ENCODE measurements at places on chromosomes 11 and 22. TPM values are rescaled to one million over a fixed set of nuclear protein-coding genes. Genes with fewer than 3 reads are reported as not detected.

GRCh38 chr22:22927888-22928665 lies 40.5 kb downstream of the IGLL5 start:
- peak overlapping the region; percentile 73 for H3K27ac ChIP-seq
- H3K4me3 ChIP-seq, result no peak overlapping the region
- no peaks in the 10 kb centered on the region for H3K27me3 ChIP-seq
- no peaks in the 10 kb centered on the region for H3K36me3 ChIP-seq
- DNase-seq, result no peak

DNA sequence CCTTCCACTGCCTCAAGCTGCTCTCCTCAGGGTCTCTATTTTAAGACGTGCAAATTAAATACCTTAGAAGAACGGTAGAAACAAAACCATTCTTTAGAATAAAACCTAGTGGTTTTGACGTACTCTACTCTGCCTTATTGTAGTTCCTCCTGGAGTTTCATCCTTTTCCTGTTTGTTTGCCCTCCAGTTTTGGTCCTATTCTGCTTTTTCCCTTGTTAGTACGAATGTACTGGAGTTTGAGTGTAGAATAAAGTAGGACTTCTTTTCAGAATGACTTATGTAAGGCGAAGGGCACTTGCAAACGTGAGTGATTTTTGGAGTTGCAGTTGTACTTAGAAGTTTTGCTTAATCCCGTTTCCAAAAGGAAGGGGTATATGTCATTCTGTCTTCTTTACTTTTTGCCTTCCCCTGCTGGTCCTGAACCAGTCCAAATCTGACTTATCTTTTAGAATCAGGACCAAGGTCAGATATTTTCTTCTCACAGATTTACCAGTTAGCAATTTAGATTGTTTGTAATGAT lies 1.4 kb downstream of the SIK2 start:
- peak overlapping the region; percentile 69 for H3K27ac ChIP-seq
- peak overlapping the region; percentile 87 for H3K4me3 ChIP-seq
- peaks cover 29% of the 10 kb centered on the region for H3K4me1 ChIP-seq
- DNase-seq, result no peak
- no peaks in the 10 kb centered on the region for H3K36me3 ChIP-seq

GRCh38 chr11:12156301-12157140 lies 46.1 kb downstream of the MICAL2 start:
- H3K27me3 ChIP-seq, result no peaks in the 10 kb centered on the region
- H3K36me3 ChIP-seq, result peaks cover 22% of the 10 kb centered on the region
- H3K4me3 ChIP-seq, result peak overlapping the region; percentile 32
- peaks cover 45% of the 10 kb centered on the region for H3K4me1 ChIP-seq

DNA sequence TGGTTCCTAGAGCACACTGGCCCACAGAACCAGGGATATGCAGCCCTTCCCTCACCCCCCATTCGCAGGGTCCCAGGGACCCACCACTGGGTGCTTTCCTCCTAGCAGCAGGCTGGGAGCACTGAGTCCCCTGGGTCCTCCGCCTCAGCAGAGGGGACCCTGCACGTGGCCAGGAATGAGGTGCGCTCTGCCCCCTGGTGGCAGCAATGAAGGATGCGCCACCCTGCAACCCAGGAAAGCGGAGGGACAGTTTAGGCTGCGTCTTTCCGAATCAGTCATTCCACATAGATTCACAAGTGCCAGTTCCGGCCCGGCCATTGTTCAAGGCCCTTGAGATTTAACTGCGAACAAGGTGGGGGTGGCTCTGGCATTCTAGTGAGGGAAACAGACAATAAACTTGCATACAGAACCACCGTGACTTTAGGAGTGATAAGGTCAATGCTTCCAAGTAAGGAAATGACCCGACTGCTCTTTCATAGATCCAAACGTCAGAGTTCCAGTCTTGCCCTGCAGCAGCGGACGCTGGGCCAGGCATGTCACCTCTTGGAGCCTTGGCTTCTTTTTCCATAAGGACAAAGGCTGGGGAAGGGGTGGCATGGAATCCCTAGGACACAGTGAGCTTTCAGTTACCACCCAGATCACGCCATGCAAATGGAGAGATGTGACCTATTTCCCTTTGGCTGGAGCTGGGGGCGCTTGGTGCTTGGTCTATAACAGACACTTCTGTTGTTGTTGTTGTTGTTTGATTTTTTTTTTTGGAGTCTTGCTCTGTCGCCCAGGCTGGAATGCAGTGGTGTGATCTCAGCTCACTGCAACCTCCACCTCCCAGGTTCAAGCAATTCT lies 7.7 kb downstream of the RIN1 start:
- no peaks in the 10 kb centered on the region for H3K36me3 ChIP-seq
- peak; percentile 85 for DNase-seq
- peak overlapping the region; percentile 26 for H3K27ac ChIP-seq
- peaks cover 26% of the 10 kb centered on the region for H3K4me1 ChIP-seq
- no peaks in the 10 kb centered on the region for H3K27me3 ChIP-seq
- H3K4me3 ChIP-seq, result peak overlapping the region; percentile 62

- H3K27ac ChIP-seq, result no peak overlapping the region
- no peaks in the 10 kb centered on the region for H3K36me3 ChIP-seq
- H3K27me3 ChIP-seq, result peaks cover 29% of the 10 kb centered on the region
- H3K4me3 ChIP-seq, result no peak overlapping the region
- no peak for DNase-seq
- no peaks in the 10 kb centered on the region for H3K4me1 ChIP-seq
These were observed 229.9 kb downstream of the MN1 start for GRCh38 chr22:27571463-27572277.

GRCh38 chr22:23500508-23501260 lies 79.4 kb downstream of the IGLL1 start:
- H3K4me1 ChIP-seq, result peaks cover 10% of the 10 kb centered on the region
- DNase-seq, result no peak
- no peak overlapping the region for H3K27ac ChIP-seq

DNA sequence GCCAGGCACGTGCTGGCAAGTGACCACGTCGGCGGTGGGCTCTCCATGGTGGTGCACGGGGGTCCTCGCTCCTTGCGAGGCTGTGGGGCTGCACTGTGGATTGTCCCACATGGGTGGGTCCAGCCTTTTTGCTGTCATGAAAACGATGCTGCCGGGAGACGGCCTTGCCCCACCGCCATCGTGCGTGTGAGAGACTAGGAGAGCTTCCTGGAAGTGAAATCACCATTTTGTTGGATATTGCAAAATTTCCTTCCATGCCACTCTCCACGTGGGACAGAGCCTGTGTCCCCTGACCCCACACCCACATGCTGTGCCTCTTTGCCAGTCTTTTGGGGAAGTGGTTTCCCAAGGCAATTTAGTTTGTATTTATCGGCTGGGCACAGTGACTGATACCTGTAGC lies 18.2 kb upstream of the GRAMD4 start:
- no peak overlapping the region for H3K4me3 ChIP-seq
- H3K27me3 ChIP-seq, result peaks cover 6% of the 10 kb centered on the region
- no peak overlapping the region for H3K27ac ChIP-seq

GRCh38 chr11:100841711-100842407 lies 154.8 kb downstream of the ARHGAP42 start:
- no peak for DNase-seq
- no peaks in the 10 kb centered on the region for H3K36me3 ChIP-seq
- H3K4me3 ChIP-seq, result no peak overlapping the region
- H3K27me3 ChIP-seq, result no peaks in the 10 kb centered on the region
- no peak overlapping the region for H3K27ac ChIP-seq

DNA sequence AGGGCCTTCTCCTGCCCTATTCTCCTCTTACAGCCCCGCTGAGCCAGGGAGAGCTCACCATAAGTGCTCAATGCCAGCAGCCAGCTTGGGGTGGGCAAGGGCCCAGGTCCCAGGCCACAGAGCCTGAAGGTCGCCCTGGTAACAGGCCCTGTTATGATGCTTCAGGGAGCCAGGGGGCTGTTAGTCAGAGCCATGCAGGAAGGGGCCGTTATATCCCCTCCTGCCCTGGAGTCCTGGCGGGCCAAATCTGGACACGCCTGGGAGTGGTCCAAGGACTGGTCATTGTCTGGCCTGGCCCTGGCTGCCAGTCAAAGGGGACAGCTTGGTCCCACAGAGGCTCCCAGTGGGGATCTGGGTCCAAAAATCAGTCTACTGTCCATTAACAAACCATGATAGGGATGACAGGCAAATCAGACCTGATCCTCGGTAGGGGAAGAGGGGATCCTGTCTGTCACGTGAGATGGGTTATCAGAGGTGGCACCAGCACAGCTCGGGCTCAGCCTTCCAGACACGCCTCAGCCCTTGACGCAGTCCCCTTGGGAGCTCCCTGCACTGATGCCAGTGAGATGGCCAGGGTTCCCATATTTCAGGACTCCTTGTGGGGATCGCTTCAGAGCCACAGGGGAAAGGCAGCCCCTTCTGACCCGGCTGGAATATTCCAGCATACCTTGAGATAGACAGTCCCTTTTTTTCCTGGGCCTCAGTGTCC lies 55.9 kb downstream of the LRRC32 start:
- no peak overlapping the region for H3K27ac ChIP-seq
- peaks cover 4% of the 10 kb centered on the region for H3K27me3 ChIP-seq
- H3K4me3 ChIP-seq, result no peak overlapping the region
- H3K4me1 ChIP-seq, result peaks cover 5% of the 10 kb centered on the region
- H3K36me3 ChIP-seq, result no peaks in the 10 kb centered on the region

GRCh38 chr22:43213051-43213450 lies 26.1 kb upstream of the TTLL12 start:
- no peaks in the 10 kb centered on the region for H3K27me3 ChIP-seq
- H3K36me3 ChIP-seq, result no peaks in the 10 kb centered on the region
- no peaks in the 10 kb centered on the region for H3K4me1 ChIP-seq
- no peak overlapping the region for H3K27ac ChIP-seq
- no peak overlapping the region for H3K4me3 ChIP-seq

DNA sequence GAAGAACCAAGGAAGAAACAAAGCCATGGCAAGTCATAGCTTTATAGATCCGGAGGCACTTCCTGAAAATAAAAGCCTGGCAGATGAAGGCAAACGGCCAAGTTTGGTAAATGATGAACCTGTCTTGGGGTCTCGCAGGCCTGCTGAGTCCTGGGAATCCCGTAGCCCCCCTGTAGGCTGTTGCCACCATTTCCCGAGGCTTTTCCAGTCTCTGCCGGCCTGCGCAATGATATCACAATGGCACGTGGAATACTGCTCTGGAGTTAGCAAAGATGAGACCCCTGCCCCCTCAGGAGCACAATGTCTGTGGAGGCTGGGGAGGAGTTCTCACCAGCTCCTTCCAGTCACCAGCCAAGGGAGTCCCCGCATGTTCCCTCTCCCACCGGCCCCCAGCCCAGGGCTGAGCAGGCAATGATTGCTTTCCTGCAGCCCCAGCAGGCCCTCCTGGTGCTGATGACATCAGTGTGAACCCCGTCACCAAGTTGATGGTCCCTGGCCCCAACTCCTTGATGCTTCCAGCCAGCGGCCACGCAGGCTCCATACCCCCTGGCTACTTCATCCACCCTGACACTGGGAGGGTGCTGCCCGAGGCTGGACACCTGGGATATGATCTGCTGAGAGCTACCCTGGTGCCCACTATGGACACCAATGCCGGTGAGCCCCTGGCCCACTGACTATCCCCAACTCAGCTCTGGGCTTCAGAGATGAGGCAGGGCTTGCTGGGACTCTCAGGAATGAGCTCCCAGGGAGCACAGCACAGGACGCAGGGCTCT lies 55.9 kb downstream of the BTG4 start:
- peaks cover 6% of the 10 kb centered on the region for H3K4me1 ChIP-seq
- H3K4me3 ChIP-seq, result no peak overlapping the region
- H3K27ac ChIP-seq, result no peak overlapping the region
- no peak for DNase-seq
- peaks cover 12% of the 10 kb centered on the region for H3K27me3 ChIP-seq

- peaks cover 8% of the 10 kb centered on the region for H3K4me1 ChIP-seq
- no peak for DNase-seq
- no peaks in the 10 kb centered on the region for H3K27me3 ChIP-seq
These were observed at the start of gene SPI1 for GRCh38 chr11:47378010-47378835. Gene SPI1 (minus strand): TSS chr11:47378547. CDS start chr11:47378353, 194 bp downstream.

The TIGD3 gene
- 0.54 TPM for total RNA-seq

Measured in activated naive CD8-positive, alpha-beta T cell treated with anti-CD3 and anti-CD28 coated beads for 36 hours (primary cell).